Stimulated activated CD8-positive, alpha-beta memory T cell treated with anti-CD3 and anti-CD28 coated beads, Interleukin-7, amount 100 ng/mL, for 48 hours (primary cell): ENCODE measurements at places on chromosomes 12 and 14.

- DNase-seq = no peak
Measured at GRCh38 chr12:120235369-120236323, 29.9 kb downstream of the PXN start.

GRCh38 chr12:32418903-32419519, 19.7 kb downstream of the FGD4 start:
- DNase-seq = no peak

DNA sequence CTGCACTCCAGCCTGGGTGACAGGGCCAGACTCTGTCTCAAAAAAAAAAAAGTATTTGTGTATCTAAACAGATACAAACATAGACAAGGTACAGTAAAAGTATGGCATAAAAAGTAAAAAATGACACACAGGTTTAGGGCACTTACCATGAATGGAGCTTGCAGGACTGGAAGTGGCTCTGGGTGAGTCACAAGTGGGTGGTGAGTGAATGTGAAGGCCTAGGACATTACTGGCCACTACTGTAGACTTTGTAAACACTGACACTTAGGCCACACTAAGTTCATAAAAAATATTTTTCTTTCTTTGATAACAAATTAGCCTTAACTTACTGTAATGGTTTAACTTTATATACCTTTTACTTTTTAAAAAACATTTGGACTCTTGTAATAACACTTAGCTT, 38.0 kb upstream of the EIF5 start:
- DNase-seq = no peak

DNA sequence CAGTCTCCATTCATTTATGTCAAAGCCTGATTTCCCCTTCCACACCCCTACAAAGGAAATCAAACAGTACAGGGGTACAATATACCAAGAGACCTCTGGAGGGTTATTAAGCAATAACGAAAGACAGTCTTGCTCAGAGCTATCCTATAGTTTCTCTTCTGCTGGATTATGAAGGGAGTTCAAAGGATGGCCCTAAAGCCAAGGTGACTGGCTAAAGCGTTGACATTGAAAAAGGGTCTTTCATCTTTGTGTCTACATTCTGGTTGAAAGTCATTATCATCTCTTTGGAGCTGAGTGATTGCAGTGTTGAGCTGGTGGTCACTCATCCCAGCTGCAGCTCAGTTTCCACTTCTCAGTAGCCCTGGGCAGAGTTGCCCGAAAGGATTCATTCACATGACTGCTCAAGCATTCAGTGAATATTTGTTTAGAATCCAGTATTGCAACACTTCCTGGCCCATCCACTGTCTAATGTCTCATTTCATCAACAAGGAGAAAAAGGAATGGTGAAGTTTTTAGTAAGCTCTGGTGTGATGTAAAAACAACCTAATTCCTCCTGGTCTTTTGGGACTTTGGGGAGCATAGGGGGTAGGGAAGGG, 19.2 kb upstream of the TBX5 start:
- no peak for DNase-seq

GRCh38 chr12:86735851-86736250, 479.7 kb upstream of the MGAT4C start:
- DNase-seq = no peak

- DNase-seq = no peak
Measured at GRCh38 chr12:34397591-34398365, 375.5 kb downstream of the ALG10 start.

DNA sequence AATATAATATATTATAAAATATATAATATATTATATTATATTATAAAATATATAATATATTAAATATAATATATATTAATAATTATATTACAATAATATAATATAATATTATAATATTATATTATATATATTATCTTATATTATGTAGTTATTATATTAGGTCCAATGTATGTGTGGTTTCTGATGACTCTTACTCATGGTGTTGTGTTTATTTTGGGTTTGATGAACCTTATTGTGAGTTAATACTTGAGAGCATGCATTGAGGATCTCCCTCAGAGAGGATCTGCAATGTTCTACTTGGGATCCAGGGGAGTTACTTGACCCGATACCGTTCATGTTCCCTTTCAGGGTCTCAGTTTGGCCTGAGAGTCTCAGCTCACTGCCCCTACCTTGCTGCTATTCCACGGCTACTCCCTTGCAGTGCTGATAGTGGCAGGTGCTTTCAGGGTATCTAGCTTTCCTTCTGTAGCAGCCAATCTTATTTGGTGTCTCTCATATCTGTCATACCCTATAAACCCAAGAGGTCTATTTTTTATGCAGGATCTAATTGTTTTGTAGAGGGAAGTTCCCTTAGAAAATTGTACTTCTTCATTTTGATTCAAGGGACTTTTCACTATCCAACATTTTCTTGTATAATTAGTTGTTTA, 89.1 kb upstream of the ZDHHC17 start:
- DNase-seq = no peak

DNA sequence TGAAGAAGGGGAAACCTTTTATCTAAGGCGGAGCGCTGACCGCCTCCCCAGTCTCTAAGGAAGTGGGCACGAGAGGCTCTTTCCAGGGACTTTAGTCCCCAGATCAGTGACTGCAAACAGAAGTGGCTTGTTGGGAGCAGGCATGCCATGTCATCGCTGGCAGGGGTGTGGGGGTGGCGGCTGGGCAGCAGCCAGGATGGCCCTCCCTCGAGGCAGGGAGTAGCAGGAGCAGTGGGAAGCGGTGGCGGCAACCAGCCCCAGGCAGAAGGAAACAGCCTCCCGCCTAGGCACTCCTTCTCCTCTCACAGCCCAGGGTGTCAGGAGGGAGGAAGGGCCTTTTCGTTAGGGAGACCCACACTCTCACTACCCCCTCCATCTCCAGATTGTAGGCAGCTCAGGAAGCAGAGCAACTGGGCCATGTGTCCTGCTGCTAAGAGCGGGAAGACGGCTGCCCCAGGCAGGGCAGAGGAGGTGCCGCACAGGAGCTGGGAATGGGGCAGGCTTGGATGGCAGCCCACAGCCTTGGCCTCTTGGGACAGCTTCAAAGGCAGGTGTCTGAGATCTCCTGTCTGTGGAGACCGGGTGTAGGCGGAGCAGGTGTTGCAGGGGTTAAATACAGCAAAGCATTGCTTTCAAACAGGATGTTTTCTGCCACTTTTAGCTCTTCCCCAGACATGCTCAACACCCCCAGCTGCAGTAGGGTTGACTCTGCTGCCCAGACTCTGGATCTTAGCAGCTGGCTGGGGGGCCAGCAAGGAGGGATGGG, 21.8 kb downstream of the VDR start:
- DNase-seq = no peak
